Activated naive CD8-positive, alpha-beta T cell treated with anti-CD3 and anti-CD28 coated beads, Interleukin-2, amount 10 ng/mL, durations not matched to agents 7 days and 5 days (primary cell): ENCODE measurements at places on chromosomes 12 and 14. TPM values are rescaled to one million over a fixed set of nuclear protein-coding genes. Genes with fewer than 3 reads are reported as not detected.

The RNF10 gene
- total RNA-seq, result 205 TPM

The SALL2 gene
- total RNA-seq, result 4.0 TPM

The FAR2 gene
- 14.5 TPM for total RNA-seq

The CLEC4C gene
- not detected for total RNA-seq

The GPX2 gene
- not detected for total RNA-seq

The DNAI7 gene
- total RNA-seq, result not detected

The CREBL2 gene
- 21.4 TPM for total RNA-seq

The C12orf50 gene
- total RNA-seq, result not detected

The CIROP gene
- not detected for total RNA-seq

The RACGAP1 gene
- total RNA-seq, result 132 TPM

The DNAJC22 gene
- total RNA-seq, result 0.31 TPM

The PZP gene
- total RNA-seq, result not detected

The ENDOU gene
- not detected for total RNA-seq
